NCI-H1417 treated with DMSO at 0.1 percent for 48 hours (cell line): ENCODE measurements at places on chromosomes 2 and 18.

- DNase-seq: no peak
Observed at GRCh38 chr2:133483181-133483580, 85.1 kb downstream of the NCKAP5 start.

GRCh38 chr2:238873381-238873801, 25.5 kb downstream of the TWIST2 start:
- DNase-seq: no peak

- DNase-seq: no peak
Observed at GRCh38 chr2:70691497-70692140, 76.4 kb downstream of the ADD2 start.

- DNase-seq: no peak
Observed at GRCh38 chr2:142897807-142898206, 20.3 kb downstream of the KYNU start.

GRCh38 chr18:35592298-35592697, 10.8 kb downstream of the GALNT1 start:
- no peak for DNase-seq

- DNase-seq: no peak
Observed at GRCh38 chr2:177783835-177784744, 288.5 kb downstream of the PDE11A start.

DNA sequence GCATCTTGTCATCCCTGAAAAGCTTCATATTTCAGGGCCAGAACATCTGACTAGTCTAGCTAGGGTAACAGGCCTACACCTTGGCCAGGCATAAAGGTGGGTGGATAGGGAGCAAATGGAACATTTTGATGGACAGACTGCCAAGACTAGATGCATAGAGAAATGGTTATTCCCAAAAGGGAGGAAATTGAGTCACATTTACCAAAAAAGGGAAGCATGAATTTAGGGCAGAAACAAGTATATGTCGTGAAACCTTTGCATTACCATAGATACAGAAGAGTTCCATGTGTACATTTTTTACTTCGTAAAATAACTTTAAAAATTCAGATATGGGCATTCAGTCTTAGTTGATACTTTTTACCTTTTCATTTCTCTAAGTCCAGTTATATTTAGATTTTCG, 101.3 kb upstream of the ZEB2 start:
- DNase-seq: no peak

- DNase-seq: no peak
Observed at GRCh38 chr2:152497481-152498052, 162.6 kb downstream of the FMNL2 start.

DNA sequence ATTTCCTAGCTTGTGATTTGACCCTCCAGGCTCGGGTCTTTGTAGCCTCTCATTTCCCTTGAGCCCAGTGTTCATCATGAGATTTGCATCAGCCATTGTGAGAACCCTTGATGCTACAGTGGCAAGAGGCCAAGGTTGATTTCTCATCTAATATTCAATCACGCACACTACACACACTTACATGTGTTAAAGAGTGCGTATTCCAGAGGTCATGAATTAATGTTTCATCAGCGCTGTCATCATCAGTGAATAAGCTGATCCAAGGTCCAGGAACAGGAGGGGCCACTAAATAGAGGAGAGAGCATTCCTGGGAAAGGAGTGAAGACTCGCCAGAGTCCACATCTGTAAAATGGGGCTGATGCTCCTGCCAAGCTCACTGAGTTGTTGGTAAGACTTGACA, 276.1 kb upstream of the SIX2 start:
- no peak for DNase-seq

- no peak for DNase-seq
Observed at GRCh38 chr18:68721681-68722583, 7.0 kb upstream of the TMX3 start.

- no peak for DNase-seq
Observed at GRCh38 chr2:217632043-217632442, 370.8 kb downstream of the TNS1 start.

GRCh38 chr2:58852243-58852642, 611.1 kb upstream of the FANCL start:
- no peak for DNase-seq

- no peak for DNase-seq
Observed at GRCh38 chr2:98295275-98295674, 51.0 kb upstream of the CNGA3 start.

DNA sequence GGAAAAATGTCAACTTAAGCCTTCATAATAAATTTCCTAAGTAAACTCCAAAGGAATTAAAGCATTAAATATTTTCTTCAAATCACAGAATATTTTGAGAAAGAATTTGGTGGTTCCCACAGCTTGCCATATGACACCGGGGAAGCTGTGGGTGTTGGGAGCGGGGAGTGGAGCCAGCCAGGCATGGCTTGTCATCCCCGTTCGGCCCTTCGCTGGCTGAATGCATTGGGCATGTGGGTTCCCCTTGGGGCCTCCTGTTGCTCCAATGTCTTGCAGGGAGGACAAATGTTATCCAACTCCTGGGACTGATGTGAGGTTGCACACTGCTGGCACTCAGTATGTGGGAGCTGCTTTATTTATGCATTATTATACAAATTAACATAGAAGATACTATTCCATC, 18.6 kb downstream of the NGEF start:
- DNase-seq: no peak

DNA sequence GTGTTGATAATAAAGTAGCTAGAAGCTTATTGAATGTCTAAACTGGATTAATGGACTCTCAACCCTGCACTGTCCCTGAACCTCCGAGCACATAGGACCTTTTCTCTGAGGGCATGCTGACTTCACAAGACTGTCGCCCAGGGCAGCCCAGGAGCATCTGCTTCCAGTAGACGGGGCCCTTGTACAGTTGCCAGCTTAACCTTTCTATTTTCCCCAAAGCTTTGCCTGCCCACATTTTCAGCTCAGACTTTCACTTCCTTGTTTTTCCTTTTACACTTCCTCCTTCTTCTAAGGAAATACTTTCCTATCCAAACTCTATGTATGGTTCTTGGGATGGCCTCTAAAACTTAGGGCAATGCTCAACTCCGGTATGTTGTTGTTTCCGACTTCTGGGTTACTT, 1.3 kb downstream of the VWA3B start:
- no peak for DNase-seq

DNA sequence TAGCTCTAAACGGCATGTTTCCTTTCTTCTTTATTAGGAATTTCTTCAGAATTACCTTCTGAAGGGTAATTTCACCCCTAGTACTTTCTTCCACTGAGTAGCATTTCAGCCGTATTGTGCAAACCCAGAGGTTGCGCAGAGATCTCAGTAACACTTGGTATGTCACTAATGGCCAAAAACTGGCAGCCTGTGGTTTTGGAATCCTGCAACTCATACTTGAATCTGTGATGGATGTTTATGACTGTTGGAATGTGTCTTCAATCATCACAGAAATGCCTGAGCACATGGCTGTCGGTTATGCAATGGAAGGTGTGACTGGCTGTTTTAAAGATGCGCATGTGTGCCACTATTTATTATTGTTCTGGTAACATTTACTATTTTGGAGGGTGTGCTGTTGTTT, 100.0 kb downstream of the COLEC12 start:
- no peak for DNase-seq
